ENCODE measurements at places on chromosomes 6 and 20.

DNA sequence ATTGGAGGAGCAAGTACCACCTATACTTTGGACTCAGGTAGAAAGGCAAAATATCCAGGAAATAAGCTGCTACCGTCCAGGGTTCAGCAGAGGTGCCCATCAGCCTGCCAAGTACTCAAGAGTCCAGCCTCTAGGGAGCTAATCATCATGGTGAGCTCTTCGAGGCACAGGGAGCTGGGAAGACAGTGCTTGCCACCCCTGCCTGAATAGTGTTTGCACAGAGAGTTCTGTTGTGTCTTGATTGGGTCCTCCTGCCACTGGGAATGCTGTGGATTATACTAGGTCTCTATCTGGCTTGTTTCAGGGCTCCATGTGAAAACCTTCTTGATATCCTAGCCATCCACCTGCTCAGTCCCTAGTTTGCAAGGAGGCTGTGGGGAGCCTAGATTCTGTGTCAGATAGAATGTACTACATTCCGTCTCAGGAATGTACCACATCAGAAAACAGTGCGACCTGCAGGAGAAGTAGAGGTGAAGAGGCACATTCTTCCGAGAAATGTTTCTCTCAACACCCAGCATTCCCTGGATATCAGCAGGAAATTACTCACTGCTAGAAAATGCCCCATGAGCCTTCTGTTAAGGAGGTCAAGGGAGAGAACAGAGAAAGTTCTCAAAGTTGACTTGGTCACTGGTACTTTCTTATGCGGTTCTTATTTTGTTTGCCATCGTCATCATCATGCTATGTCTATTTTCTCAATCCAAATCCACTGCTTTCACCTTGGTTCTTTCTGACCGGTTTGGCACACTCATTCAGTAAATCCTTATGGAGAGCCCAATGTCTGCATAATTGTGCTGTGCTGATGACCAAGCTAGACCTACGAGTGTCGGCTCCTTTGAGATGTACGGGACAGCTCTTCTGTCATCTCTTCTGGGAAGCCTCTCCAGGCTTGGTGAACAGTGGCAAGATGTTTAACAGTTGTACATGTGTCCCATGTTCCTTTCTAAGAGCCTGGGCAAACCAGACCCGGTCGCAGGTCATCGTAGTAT, 30.7 kb downstream of the PTPN1 start:
- DNase-seq = peak; percentile 36

DNA sequence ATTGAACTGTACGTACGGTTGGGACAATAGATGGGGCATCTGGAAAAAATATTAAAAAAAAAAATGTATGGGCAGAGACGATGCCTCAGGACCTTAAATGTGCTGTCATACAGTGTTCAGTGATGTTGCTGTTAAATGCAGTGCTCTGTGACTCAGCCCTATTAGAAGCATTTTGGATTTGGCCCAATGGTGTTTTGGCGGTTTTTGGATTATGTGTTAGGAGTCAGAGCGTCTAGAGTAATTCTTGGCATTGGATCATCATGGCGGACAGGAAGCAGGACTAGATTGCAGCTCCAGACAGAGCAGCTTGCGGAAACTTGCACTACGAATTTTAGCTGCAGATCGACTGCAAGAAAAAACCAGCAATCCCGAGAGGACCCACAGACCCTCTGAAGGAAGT, 280.0 kb downstream of the SOX4 start:
- peak; percentile 65 for DNase-seq

DNA sequence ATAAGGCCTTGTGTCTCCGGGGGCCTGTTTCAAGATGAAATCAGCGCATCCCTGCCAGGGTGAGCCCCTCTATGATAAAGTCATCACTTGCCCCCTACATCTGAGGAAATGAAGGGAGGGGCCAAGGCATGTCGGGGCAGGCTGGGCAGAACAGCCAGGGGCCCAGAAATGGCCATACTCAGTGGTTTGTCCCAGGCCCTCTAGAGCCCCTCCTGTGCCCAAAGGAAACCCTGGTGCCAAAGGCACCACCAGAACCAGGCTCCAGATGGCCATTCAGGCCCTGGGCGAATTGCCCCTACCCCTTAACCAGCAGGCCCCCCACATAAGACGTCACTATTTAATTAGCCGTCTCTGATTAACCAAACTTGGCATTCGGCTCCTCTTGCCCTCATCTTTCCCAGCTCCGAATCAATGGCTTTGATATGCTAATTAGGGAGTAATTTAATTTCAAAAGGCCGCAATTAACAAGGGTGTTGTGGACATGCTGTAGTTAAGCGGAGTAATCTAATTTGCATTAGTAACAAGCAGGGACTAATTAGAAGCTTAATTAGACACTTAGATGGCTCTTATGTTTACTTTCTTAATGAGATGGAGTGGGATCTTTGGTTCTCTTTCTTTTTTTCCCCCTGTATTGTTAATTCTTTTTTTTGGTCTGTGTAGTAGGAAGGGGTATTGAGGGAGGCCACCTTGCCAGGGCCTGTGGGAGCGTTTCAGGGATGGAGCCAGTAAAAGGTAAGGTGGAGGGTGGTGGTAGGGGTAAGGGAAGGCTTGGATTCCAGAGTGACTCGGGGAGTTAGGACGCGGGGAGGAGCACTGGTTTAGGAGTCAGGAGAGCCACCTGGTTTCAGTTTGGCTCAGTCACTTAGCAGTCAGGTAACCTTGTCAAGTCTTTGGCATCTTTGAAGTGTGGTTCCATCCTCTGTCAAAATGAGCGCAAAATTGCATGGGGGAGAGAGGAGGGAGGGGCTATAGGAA, 9.4 kb downstream of the FOXP4 start:
- no peak for DNase-seq

DNA sequence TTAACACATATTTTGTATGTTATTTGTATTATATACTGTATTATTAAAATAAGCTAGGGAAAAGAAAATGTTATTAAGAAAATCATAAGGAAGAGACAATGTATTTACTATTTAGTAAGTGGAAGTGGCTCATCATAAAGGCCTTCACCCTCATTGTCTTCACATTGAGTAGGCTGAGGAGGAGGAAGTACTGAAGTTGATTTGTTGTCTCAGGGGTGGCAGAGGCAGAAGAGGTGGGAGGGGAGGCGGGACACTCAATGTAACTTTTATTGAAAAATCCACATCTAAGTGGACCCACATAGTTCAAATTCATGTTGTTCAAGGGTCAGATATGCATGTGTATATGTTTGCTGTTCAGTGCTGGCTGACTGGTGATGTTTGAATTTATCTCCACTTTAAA, 210.2 kb upstream of the CITED2 start:
- no peak for DNase-seq

- DNase-seq = no peak
These were observed 58.1 kb upstream of the SHLD1 start for GRCh38 chr20:5691918-5692618.

GRCh38 chr20:34773726-34774125, 51.7 kb downstream of the NCOA6 start:
- DNase-seq = no peak

- DNase-seq = no peak
These were observed 671 bp downstream of the EFHC1 start for GRCh38 chr6:52420668-52421358.

DNA sequence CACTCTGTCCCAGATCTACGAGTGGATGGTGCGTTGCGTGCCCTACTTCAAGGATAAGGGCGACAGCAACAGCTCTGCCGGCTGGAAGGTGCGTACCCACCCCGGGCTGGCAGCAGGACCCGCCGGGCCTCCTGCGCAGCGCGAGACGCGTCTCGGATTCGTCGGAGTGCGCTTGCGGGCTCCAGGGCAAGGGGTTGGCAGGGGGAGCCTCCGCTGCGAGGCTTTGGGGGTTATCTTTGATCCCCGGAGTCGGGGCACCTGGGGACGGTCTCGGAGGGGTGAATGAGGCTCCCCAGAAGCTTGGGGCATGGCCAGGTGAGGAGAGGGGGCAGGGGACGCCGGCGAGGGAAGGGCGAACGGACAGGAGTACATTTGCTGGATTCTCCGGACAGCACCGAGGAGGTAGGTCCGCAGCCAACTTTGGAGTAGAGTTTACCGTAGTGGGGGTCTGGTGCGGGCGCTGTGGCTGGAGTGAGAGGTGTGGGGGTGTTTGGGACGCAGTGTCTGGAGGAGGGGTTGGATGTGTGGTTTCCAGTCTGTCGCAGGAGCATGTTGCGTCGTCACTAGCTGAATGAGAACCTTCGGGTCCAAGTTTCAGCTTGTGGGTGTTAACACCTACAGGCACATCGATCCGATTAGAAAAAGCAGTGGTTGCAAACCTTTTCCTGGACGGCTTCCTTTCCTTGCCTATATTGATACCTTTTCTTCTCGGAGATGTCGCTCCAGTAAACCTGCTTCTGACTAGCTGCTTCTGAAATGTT, 1.2 kb downstream of the FOXO3 start:
- DNase-seq = no peak

DNA sequence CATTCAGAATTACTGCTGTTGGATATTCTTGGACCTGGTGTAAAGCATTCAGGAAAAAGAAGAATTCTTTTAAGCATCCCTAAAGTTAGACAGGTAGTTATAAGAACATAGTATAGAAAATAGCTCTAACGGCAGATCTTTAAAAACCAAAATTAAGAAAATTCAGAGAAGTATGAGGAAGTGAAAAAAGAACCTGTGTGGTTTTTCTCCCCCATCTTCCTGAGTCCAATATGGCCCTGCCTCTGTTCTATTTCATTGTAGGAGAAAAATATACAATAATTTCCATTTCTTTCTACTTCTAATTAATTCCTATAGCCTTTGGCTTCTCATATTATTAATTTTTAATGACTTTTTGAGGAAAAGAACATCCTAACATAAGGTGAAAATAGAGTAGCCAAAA, 47.1 kb downstream of the FHL5 start:
- no peak for DNase-seq

DNA sequence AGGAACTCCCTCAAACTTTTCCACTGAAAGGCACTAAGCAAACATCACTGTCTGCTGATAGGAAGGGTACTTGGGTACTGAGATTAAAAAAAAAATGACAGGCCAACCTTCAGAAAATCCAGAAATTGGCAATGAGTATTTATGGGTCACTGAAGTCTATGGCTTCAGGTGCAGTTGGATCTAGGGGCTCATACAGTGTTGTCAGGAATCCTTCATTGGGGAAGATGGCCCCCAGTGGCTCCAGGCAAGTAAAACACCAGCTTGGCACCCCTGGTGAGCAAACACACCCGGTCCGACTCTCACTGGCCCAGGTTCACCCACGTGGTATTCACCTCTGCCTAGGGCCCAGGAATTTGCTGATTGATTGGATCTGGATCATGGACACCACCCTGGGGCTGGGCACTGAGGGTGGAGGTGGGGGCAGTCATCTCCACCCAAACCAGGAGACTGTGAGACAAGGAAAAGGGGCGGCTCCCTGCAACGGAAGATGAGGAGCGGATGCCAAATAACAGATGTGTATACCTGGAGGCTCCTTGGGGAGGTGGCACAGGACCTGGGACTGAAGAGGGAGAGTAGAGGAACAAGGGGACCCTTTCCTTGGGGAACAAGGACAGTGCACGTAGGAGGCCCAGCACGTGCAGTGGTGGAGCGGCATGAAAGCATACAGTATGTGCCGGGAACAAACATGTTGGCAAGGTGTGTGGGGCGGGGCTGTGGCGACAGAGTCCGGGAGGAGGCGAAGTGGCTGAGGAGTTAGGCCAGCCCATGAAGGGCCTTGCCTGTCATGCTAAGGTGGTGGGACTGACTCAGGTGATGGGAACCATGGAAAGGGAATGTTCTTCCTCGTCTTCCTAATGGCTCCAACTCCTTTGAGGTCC, 4.7 kb downstream of the SLC2A10 start:
- DNase-seq = no peak

DNA sequence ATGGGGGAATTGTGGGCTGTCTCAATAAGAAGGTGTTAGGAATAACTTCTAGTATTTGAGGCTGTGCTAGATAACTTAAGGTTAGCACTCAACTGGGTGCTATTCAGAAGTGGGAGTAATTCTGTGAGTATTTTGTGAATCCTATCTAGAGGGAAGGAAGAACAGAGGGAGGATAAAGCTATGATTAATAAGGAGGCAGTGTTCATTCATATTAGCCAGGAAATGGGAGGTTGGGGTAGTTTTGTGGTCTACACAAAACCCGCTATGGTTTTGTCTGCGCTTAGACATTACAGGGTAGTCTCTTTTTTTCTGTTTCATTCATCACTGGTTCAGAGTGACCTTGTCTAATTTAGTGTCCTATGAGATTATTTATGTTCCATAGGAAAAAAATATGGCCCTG, 341.0 kb downstream of the ARHGAP18 start:
- no peak for DNase-seq

DNA sequence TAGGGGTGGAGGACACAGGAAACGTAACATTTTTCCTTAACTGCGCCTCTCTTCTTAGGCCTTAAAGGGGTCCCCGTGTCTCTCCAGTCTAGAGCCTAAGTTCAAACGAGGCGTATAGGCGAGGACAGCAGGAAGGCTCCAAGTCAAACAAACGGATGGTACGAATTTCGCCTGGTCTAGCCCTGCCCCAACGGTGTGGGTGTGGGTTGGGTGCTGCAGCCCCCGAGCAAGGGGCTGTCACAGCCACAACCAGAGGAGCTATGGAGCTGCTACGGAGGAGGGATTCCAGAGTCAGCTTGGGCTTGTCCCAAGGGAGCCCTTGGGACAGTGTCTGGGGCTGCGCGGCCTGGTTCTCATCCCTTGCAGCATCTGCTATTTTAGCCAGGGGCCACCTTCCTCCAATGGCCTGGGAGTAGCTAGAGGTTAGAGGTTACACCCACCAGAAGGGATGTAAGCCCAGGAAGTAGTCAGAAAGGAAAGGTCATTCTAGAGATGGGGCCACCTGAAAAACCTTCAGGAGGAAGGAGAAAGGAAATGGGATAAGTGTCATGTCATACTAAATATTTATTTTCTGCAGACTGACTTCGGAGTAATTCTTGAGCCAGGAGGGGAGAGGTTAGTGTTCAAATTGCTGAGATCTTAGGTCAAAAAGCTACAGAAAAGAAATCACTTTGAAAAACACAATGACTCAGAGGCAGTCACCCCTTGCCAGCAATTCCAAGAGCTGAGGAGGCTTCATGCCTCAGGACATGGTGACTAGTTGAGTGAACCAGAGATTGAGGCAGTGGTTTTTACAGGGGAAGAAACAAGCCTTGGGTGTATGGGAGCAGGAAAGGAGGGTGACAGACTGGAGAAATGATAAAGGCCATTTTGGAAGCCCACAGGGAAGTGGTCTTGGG, 21.7 kb downstream of the VPS52 start:
- peak; percentile 58 for DNase-seq

DNA sequence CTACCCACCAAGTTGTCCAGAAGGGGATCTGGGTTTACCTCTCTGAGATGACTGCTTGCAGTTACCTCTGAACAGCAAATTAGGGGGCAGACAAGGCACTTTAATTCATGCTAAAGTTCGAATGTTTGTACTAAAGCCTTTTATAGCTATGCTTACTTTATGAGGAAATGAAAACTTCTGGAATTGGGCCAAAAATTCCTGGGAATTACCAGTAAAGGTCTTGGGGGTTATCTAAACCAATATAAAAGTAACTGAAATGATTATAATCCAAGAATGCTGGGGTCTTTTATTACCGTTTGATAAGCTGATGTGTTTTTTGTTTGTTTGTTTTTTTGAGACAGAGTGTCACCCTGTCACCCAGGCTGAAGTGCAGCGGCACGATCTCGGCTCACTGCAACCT, 7.9 kb upstream of the LZTS3 start:
- DNase-seq = no peak

DNA sequence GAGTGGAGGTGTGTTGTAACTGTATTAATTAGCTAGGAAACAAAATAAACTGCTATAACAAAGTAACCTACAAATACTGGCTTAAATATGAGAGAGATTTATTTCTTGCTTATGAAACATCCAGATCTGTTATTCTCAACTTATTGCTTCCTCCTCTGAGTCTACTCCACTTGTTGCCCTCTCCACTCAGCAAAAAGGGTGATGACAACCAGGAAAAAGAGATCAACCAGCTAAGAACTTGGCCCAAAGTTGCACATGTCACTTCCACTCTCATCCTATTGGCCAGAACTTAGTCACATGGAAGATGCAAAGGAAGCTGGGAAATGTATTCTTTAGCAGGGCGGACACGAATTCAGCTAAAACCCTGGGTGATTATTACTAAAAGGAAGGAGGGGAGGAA, 5.2 kb upstream of the TP53RK start:
- no peak for DNase-seq

All from AG04449 (cell line).